ENCODE measurements at places on chromosomes 1 and 21.

GRCh38 chr21:14771593-14771992 lies 225.5 kb upstream of the SAMSN1 start:
- no peak for DNase-seq

DNA sequence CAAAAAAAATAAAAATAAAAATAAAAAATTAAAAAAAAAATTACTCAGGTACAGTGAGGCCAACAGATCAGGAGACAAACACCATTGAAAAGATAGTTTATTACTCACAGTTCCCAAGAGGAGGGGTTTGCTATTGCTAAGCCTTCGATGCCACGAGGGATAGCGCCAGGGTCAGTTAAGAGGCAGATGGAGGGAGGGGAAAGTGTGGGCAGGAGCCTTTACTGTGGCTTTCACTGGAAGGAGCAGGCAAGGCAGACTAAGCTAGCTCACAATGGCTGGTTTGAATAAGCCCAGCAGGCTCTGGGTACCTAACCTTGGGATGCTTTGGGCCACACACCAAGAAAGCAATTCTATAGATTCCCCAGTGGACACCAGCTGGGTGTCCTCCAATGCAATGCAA lies 12.7 kb upstream of the RNF187 start:
- no peak for DNase-seq

DNA sequence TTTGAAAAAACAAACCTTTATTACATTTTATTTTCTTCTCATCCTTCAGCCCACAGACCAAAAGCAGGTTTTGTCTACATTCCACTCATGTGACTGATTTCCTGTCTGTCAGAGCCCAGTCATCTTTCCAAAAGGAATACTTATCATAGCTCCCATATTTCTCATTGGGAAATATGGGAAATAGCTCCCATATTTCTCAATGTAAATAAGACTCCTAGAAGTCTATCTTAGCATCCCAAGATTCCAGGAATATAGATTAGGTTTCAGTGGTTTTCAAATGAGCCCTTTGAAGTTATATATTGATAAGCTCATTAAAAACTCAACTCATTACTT lies 19.1 kb upstream of the NRDC start:
- DNase-seq = no peak

GRCh38 chr1:115112496-115113375 lies 23.4 kb upstream of the TSPAN2 start:
- no peak for DNase-seq

DNA sequence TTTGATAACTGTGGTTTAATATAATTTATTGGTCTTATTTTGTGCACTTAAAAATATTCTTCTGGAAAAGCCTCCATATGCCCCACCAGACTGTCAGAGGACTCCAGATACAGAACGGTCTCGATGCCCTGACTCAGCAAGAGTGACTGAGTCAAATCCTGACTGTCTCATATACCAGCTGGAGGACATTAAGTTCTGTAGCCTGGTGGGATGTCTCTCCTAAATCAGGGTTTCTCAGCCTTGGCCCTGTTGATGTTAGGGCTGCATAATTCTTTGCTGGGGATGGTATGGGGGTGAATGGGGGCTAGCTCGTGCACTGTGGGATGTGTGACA lies 67.7 kb upstream of the TLR5 start:
- DNase-seq = no peak

GRCh38 chr1:55718758-55719671 lies 503.9 kb upstream of the USP24 start:
- no peak for DNase-seq

GRCh38 chr21:29462479-29462878 lies 163.8 kb downstream of the BACH1 start:
- no peak for DNase-seq

DNA sequence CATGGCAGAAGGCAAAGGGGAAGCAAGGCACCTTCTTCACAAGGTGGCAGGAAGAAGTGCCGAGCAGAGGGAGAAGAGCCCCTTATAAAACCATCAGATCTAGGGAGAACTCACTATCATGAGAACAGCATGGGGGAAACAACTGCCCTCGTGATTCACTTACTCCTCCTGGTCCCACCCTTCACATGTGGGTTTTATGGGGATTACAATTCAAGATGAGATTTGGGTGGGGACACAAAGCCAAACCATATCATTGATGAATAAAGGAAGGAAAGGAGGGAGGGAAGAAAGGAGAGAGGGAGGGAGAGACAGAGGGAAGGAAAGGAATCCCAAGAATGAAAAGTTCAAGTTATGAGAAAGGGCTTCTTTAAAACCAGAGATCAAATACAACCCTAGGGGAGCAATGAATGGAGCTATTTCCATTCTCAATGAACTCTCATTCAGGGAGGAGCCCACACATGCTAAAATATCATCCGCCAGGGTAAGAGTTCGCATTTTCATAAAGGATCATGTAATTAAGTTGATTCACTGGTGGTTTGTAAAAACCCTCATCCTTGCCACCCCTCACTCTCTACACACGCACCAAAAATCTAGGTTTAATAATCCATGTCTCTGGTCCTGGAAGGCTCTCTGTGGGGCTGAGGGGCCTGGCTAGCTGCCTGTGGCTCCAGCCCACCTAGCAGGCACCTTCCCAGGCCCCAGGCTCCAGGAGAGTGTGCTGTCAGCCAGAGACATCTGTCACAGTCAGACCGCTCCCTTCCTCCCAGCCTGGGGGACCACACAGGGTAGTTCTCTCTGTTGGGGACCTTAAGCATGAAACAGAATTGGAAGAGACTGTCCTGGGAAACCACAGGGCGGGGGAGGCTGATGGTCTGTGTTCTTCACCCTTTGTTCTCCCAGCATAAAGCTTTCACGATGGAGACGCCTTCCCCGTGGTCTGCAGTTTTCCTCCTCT lies 94.0 kb downstream of the CCDC185 start:
- DNase-seq = no peak

DNA sequence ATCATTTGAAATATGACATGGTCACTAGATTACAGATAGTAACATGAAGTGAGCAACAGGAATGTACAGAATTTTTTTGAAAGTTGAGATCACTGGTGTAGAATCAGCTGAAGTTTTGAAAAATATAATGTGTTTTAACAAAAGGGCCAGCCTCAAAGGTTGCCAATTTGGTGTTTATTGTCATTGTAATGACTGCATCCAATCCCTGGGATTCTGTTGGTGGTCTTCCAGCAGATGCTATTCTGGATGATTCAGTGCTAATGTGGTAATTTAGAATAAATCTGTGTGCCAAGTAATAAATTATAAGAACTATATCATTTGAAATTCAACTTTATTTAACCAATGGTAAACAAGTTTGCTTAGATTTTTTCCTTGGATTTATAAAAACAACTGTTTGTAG lies 436.4 kb upstream of the PKN2 start:
- no peak for DNase-seq

DNA sequence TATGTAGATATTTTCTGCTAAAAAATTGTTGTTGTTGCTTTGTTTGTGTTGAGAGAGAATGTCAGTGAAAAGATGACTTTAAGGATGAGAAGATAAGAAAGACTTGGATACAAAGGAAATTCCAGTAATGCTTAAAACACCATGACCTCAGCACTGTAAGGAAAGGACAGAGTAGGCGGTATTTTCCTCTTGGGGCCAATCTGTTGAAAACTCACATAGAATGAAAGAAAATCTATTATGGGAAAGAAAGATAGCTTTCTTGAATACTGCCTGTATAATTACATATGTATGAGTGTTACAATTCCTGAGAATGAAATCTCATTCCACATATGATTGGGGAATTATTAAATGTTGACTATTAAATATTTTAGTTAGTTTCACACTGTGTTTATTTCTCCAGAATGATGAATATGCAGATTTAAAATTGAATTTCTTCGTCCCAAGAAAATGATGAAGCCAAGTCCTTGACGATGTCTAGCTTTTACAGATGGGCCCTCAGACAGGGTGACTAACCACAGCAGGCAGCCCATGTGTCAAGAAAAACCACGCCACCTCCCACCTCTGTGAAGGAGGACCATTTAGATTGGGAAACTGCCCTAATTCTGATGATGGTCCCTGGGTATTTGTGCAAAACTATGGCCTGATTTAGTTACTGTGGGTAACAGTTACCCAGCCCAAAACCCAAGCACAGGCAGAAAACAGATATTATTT lies 49.7 kb upstream of the LMO4 start:
- no peak for DNase-seq

- DNase-seq = no peak
Measured at GRCh38 chr1:33653226-33653625, 180.8 kb downstream of the ZSCAN20 start.

DNA sequence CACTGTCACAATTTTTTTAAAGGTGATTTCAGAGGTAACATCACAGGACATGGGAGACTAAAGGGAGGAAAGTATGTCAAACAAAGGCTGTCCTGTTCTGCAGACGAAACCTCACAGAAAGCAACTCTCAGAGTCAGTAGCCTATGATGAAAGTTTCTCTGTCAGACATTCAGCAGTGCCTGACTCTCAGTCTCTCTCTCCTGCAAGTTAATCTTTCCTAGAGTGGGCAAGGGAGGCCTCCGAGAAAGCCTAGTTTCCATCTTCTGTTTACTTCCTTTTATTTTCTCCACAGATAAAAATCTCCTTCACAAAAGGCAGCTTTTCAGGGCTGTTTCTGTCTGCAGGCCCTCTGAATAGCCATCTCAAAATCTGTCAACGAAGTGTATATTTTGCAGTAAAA lies 24.9 kb upstream of the FMO2 start:
- no peak for DNase-seq

- DNase-seq = no peak
Measured at GRCh38 chr1:80155371-80155770, 1148.8 kb upstream of the ADGRL4 start.

- DNase-seq = no peak
Measured at GRCh38 chr1:7004181-7004580, 218.9 kb downstream of the CAMTA1 start.

GRCh38 chr21:36628761-36629460 lies 70.0 kb upstream of the SIM2 start:
- no peak for DNase-seq

- no peak for DNase-seq
Measured at GRCh38 chr1:233477359-233477758, 136.5 kb upstream of the KCNK1 start.

DNA sequence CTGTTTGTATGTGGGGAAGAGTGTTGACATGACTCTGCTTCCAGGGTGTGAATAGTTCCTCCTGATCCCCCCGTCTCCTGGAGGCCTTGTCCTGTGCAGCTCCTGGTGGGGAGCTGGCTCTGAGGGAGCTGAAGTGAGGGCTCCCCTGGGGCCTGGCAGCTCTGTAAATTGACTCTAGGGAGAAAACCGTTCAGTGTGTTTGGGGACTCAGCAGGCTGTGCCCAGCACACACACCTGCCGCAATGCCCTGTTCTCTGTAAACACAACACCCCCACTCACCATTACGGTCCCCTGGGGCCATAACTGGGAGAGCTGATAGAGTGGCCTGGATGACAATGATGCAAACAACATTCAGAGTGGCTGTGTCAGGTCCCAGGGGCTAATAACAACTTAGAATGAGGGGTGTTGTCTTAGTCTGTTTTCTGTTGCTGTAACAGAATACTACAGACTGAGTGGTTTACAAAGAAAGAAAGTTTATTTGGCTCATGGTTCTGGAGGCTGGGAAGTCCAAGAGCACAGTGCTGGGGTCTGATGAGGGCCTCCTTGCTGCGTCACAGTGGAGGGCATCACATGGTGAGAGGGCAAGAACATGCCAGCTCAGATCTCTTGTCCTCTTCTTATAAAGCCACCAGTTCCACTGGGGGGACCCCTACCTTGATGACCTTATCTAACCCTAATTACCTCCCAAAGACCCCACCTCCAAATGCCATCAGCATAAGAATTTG lies 15.3 kb downstream of the ADORA1 start:
- DNase-seq = no peak

DNA sequence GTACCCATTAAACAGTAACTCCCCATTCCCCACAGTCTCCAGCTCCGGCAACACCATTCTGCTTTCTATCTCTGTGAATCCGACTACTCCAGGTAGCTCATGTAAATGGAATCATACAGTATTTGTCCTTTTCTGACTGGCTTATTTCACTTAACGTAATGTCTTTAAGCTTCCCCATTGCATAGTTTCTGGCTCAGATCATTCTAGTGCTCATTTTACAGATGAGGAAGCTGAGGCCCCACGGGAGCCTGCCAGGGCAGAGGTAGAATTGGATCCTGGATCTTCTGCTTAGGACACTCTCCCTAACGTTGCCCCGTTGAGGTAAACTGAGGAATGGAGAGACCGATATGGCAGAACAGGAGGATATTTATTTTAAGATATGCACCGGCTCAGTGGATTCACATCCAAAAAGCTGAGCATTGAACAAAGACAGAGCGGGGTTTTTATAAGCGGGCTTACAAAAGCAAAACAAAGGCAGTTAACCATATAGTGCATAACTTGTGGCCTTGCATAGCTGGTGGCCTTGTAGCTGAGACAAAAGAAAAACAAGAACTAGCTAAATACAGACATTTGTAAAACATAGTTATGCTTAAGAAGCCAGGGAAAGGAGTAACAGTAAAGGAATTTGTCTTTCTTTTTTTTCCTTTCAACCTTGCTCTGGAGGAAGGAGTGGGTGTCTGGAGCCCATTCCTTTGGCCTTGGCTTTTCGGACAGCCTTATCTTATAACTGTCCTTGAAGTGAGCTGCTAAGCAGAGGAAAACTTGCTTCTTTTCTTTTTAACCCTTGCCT lies 15.3 kb upstream of the KLHDC8A start:
- no peak for DNase-seq

GRCh38 chr1:44721485-44722361 lies 9.2 kb downstream of the RNU5D-1 start:
- peak; percentile 99 for DNase-seq

- DNase-seq = no peak
Measured at GRCh38 chr1:147760481-147761260, at the start of gene GJA5. TSS of gene GJA5 (minus strand) at chr1:147760602. CDS start at chr1:147759238, 1,364 bp downstream.

- DNase-seq = no peak
Measured at GRCh38 chr1:156480411-156481192, 20.0 kb downstream of the MEF2D start.

DNA sequence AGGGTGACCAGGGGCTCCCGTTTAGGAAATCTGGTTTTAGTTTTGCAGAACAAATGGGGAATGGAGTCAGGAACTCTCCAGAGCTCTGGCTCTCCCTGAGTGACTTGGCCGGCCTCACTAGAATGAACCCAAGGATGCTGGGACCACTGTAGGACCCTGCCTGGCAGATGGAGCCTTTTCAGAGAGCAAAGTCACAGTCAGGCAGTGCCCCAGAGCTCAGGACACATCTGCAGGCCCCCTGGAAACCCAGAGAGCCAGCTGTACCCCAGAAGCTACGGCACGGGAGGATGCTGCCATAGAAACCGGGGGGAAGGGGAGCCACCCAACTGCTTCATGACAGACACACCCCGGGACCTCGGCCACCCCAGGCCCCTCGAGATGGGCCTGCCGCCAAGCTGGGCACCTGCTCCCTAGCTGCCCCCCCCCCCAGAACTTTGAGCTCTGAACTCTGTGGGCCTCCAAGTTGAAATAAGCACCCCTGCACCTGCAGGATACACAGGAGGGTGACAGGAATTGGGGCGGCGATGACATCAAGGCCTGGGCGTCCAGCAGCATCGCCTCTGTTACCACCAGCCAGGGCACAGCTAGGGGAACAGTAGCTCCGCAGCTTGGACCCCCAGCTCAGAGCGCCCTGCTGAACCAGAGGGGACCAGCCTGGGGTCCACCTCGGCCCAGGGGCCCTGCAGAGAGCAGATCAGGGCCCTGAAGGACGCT lies 91.8 kb upstream of the VAMP3 start:
- DNase-seq = no peak
